ENCODE measurements at places on chromosomes 16 and 17.
A peak's percentile ranks its signal among the peaks of the same experiment; 100 is the strongest.

- DNase-seq, result peak; percentile 32
Measured at GRCh38 chr16:69329369-69330285, 761 bp downstream of the PDF start.

- no peak for DNase-seq
Measured at GRCh38 chr16:66900721-66901441, 17.8 kb downstream of the CDH16 start.

DNA sequence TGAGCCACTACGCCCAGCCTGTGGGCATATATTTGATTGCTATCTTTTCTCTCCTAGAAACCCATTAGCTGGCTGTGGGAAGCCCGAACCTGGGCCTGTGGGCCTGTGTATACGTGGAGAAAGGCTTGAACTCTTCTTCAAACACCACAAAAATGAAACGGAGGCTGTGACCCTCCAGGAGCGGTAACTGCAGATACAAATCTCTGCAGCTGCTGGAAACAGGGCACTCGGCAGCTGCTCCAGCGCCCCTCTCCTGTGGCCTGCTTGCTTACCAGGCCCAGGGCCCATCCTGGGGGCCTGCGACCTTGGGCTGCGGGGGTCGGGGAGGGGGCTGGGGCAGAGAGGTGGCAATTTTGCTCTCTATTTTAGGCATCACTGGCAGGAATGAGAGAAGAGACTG lies 28.0 kb upstream of the MTSS2 start:
- DNase-seq, result no peak

GRCh38 chr17:72064606-72065193 lies 56.1 kb upstream of the SOX9 start:
- DNase-seq, result no peak

DNA sequence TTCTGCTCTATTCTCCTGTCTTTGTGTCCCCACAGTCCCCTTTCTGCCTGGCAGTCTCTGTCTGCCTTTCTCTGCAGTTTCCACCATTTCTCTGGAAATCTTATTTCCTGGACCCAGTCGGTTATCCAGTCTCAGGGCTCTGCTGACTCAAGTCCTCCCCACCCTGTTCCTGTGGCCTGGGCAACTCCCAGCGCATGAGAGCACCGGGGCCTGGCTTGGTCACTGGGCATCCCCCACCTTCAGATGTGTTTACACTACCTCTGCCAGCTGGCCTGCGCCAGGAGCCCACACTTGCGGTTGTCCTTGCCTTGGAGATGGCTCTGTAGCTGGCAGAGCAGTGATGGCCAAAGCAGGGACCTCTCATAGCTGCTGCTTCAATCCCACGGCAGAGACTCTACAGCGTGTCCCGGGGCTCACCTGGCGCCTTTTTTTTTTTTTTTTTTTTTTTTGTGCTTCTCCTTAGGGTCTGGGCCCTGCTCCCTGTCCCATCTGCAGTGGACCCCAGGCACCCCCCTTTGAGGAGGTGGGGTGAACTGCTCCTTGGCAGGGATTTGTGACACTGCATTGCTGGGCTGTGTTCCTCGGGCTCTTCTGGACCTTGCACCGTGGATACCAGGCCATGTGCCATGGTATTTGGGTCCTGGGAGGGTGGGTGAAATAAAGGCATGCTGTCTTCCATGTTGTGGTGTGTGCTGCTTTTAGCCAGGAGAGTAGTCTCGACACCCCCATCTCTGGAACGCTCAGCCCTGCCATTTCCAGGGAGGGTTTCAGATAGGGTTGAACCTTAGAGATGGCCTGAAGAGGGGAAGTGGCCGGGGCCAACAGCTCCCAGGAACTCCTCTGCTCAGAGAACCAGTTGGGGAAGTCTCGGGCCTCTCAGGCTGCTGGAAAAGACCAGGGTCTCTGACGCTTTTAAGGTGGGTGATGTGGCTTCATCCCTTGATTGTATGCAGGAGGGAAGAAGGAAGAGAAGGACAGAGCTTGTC lies 17.5 kb downstream of the GUCY2D start:
- DNase-seq, result no peak

DNA sequence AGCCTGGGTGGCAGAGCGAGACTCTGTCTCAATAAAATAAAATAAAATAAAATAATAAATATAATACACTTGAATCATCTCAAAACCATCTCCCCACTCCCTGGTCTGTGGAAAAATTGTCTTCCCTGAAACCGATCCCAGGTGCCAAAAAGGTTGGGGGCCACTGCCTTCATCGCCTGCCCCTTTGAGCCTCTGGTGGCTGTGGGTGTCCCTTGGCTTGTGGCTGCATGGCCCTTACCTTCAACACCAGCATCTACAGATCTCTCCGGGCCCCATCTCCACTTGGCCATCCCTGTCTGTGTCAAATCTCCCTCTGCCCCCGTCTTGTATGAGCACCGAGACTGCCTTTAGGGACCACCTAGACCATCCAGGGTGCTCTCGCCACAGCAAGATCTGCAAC lies 177.3 kb downstream of the SEC14L1 start:
- no peak for DNase-seq

DNA sequence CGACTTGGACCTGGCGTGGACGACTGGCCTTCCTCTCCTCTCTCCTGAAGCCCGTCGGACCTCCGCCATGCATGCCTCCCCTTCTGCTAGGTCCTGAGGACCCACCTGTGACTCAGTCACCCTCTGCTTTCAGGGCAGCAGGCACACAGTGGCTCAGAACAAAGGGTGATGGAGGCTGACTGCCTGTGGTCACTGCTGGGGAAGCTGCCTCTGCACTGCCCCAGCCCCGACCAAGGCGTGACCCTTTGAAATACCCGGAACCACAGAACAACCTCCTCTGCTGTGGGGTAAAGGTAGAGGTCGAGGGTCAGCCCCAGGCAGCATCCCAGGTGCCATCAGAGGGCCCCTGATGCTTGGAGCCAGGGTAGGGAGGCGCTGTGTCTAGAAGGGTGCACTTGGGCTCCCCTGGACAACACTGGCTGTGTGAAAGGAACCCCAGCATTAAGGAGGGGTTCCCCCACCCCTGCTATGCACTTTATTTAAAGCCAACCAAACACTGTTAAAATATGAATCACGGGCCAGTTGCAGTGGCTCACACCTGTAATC lies 12.5 kb upstream of the SLC4A1 start:
- no peak for DNase-seq

DNA sequence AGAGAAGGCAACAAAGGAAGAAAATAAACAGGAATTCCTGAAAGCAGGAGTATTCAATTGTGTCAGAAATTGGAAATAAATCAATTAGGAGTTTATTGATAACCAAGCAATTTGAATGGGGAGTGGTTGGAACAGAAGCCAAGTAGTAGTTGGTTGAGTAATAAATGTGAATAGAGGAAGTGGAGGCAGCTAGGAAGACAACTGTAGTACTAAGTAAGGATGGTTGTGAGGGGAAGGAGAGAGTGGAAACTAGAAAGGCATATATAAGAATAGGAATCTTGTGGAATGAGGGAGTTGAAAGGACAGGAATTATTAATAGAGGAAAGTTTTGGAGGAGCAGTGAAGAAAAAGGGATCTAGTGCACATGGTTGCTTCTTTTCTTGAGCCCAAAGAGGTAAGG lies 34.4 kb downstream of the NFAT5 start:
- no peak for DNase-seq

DNA sequence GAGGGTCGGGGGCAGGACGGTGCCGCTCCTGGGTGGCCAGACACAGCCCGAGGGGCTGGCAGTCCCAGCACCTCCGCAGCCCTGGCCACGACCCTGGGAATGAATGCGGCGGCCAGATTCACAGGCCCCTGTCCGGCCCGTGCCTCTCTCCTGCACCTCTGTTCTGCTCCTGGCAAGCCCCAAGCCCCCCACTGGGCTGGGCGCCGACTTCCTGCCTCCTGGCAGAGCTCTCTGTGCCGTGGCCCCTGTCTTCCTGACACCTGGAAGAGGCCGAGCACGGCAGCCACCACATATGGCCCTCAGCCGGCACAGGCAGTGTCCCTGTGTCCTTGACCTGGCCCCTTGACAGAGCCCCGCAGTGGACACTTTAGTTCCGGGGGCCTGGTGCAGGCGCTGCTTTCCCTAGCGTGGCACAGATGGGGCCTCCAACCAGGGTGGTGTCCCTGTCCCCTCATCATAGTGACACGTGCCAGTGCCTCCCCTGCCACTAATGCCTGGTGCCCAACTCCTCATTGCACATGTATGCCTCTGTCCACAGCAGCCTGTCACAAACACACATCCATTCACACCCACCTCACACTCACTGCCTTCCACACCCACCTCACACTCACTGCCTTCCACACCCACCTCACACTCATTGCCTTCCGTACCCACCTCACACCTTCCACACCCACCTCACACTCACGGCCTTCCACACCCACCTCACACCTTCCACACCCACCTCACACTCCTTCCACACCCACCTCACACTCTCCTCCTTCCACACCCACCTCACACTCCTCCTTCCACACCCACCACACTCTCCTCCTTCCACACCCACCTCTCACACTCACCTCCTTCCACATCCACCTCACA lies 110.6 kb upstream of the PLCG2 start:
- DNase-seq, result no peak

DNA sequence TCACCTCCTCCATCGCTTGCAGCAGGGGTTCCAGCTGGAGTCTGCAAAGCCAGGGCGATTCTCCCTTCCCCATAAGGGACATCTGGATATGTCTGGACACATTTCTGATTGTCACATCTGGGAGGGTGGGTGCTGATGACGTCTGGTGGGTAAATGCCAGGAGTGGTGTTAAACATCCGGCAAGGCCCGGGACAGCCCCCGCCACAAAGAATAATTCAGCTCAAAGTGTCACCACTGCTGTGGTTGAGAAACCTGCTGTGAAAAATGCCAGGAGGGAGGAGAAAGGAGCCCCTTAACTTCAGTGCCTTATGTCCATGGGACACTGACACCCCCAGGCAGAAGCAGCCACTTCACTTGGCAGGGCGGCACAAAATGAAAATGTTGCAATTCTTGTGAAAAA lies 179.4 kb upstream of the SDK2 start:
- no peak for DNase-seq

DNA sequence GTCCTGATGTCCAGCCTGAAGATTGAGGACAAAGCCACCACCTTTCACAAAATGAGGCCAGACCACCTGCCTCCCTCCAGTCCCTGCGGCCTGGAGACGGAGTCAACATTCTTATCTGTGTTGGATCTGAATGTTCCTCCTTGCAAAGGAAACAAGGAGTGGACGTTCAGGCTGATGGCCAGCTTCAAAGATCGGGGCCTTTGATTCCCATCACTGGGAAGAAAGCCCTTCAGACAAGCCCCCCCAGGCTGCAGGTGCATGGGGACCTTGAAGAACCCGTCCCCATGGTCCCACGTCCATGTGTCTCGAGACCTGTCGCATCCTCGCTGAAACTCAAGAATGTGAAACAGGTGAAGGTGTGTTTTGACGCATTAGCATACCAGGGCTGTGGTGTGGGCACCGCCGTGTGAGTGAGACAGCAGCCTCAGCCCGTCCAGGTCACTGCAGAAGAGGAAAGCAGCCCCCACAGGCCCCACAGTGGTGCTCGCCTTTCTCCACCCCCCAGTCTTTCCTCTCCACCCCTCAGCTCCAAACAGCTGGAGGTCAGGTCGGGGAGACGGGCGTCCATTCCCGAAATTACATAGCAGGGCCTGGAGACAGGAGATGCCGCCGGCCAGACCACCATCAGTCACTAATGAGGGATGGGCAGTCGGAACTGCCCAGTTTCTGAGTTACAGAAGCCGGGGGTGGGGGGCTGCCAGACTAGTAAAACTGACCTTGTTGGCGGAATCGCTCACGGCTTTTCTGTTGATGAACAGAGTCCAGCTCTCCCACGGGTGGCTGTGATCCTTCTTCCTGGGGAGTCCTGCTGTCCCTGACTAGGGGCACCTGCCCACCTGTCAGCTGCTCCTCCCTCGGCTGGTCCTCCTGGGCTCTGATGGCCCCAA lies 877 bp upstream of the CSNK1D start:
- DNase-seq, result no peak
